ENCODE measurements at places on chromosomes 4 and X. TPM values are rescaled to one million over a fixed set of nuclear protein-coding genes. Genes with fewer than 3 reads are reported as not detected.

Gene POU3F4
- 0.37 TPM for total RNA-seq

GRCh38 chrX:39519566-39520301 lies 578.0 kb downstream of the BCOR start:
- peak; percentile 29 for DNase-seq

DNA sequence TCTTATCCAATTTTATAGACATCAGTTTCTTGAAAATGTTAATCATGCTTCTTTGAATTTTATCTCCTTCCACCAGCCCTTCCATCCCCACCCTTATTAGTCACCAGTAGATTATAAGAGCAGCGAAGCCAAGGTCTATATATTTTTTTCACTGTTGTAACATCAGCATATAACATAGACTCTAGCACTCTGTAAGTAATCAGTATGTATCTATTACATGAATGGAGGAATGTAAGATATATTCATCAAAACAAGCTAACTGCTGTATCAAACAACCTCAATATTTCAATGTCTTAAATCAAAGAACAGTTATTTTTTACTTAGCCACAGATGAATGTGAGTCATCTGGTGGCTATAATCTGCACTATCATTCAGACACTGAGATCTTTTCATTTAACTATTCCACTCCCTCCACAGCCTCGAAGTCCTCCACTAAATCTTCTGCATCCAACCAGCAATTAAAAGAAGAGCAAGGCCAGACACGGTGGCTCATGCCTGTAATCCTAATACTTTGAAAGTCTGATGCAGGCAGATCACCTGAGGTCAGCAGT lies 178.9 kb downstream of the CENPC start:
- DNase-seq: no peak

GRCh38 chr4:138521809-138522208 lies 279.7 kb upstream of the SLC7A11 start:
- DNase-seq: no peak

- DNase-seq: no peak
Observed at GRCh38 chr4:139900964-139901376, 235.4 kb downstream of the MGST2 start.

- DNase-seq: no peak
Observed at GRCh38 chrX:1411326-1411725, 19.4 kb upstream of the SLC25A6 start.

Measured in H7 (cell line).